ENCODE measurements at places on chromosomes 12 and 14. TPM values are rescaled to one million over a fixed set of nuclear protein-coding genes. Genes with fewer than 3 reads are reported as not detected.

The GPRC5A gene
- total RNA-seq: 37.8 TPM

The RNASE3 gene
- total RNA-seq: not detected

The SMAGP gene
- total RNA-seq: 18.8 TPM

The PRH2 gene
- total RNA-seq: not detected

The ACOT2 gene
- total RNA-seq: 77.2 TPM
